ENCODE measurements at places on chromosomes 6 and 20.

DNA sequence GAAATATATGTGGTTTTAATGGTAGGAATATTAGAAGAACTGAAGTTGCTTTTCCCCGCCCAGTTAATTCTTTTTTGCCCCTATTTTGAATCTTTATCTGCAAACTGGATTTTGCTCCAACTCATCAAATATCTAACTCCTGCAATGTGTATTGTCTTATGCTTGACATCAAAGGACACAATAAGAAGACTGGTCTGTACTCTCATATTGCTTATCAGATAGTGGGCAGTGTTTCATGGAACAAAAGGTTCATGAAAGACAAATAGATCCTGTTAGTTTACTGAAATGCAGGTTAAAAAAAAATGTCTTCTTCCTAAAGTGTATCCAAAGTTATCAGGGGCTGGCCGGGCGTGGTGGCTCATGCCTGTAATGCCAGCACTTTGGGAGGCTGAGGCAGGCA lies 27.7 kb upstream of the GTF3C6 start:
- DNase-seq, result no peak

- DNase-seq, result no peak
Measured at GRCh38 chr6:26225848-26226578, 138.8 kb downstream of the HFE start.

DNA sequence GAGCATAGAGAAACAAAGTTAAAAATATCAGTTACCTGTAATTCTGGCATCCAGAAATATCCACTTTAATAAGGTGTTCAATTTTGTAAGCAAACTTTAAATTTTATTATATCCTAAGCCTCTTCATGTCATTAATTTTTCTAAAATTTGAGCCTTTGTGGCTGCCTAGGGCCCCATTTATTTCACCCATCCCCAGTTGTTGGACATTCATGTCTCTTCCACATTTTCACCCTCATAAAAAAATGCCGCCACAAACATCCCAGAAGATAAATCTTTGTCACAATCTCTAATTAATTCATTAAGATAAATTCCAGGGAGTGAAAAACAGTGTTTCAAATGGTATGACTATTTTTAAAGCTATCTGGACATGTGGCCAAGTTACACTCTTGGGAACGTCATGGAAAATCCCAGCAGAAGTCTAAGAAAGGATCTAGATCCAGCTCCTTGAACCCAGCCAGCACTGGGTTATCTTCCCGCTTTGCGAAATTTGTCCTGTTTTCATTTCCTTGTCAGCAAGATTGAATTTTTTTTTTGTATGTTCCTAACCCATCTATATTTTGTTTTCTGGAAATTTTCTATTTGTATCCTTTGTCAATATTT lies 97.2 kb downstream of the TMEM242 start:
- DNase-seq, result no peak

GRCh38 chr6:67558985-67559384 lies 1076.1 kb upstream of the ADGRB3 start:
- DNase-seq, result no peak

DNA sequence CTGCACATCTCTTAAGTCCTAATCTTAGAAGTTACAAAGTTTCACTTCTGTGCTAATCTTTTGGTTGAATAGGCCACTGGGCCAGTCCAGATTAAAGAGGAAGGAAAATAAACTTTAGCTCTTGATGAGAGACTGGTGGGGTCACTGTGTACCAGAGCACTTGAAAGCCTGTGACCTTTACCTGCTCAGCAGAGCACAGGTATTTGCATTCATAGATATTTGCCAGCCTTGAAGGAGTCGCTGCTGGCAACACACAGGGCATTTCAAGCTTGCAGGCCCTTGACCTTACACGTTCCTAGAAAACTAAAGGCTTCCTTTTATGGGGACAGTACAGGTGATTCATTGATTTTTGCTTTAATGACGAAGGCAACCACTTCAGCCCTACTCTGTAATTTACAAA lies 108.4 kb upstream of the SLC22A23 start:
- DNase-seq, result no peak

GRCh38 chr6:97850458-97851212 lies 567.6 kb upstream of the MMS22L start:
- DNase-seq, result no peak

- no peak for DNase-seq
Measured at GRCh38 chr6:19024737-19025136, 637.6 kb downstream of the RNF144B start.

GRCh38 chr6:76862936-76863335 lies 600.4 kb downstream of the HTR1B start:
- DNase-seq, result no peak

GRCh38 chr6:35737413-35738211 lies 780 bp downstream of the ARMC12 start:
- peak; percentile 51 for DNase-seq

- no peak for DNase-seq
Measured at GRCh38 chr6:57822896-57823358, 505.5 kb downstream of the PRIM2 start.

DNA sequence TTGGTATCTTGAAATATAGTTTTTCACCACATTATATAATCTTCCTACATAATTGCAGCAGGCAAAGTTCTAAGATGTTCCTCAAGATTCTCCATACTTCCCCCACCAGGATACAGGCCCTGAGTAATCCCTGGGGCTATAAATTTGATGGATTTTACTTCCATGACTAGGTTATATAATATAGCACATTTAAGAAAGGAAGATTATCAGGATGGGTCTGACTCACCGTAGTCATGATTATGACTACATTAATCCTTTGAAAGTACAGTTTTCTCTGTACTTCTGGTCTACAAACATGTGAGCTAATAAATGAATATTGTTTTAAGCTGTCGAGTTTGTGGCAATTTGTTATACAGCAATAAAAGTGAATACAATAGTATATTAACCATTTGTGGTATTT lies 122.5 kb downstream of the MACROD2 start:
- no peak for DNase-seq

GRCh38 chr20:23094213-23094896 lies 8.2 kb upstream of the CD93 start:
- no peak for DNase-seq

GRCh38 chr20:444862-445426 lies 17.4 kb downstream of the TBC1D20 start:
- DNase-seq, result no peak

- no peak for DNase-seq
Measured at GRCh38 chr6:69232496-69232895, 564.3 kb downstream of the LMBRD1 start.

GRCh38 chr6:120873125-120873865 lies 461.0 kb downstream of the TBC1D32 start:
- no peak for DNase-seq

GRCh38 chr20:45626540-45626939 lies 3.0 kb upstream of the WFDC10A start:
- DNase-seq, result no peak

DNA sequence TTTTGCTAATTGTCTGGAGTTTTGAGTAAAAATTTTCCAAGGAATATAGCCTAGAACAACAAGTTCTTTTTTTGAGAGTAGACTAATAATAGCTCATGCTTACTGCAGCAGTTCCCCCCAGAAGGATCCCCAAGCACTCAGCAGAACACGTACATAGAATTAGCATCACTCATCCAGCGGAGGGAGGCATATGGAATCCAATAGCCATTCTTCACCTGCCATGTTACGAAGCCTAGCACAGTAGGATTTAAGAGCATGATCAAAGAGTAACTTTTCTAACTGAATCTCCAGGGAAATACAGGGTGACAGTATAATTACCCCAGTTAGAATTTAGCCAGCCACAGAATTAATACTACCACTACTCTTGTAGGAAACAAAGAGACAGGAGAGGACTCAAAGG lies 511.7 kb upstream of the NOX3 start:
- DNase-seq, result no peak

GRCh38 chr6:110170081-110170480 lies 9.4 kb downstream of the WASF1 start:
- DNase-seq, result no peak

- no peak for DNase-seq
Measured at GRCh38 chr6:159766906-159767305, 5.1 kb downstream of the ACAT2 start.

DNA sequence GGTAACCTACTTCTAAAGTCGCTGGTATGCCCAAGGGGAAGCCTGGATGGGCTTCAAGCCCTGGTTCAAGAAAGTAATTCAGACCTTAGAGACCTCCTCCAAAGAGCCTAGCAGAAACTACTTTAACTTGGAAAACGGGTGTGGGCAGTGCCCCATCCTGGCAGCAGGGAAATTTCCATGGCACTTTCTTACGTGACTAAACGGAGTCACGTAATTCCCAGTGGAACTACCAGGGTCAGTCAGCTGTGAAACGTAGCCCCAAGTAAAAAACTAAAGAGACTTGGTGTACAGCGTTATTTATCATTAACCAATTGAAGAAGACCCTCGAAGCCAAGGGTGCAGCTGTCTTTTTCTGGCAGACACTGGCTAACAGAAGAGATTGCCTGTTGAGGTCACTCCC lies 114.0 kb downstream of the RCAN2 start:
- no peak for DNase-seq

GRCh38 chr6:35056952-35057351 lies 84.2 kb downstream of the TCP11 start:
- DNase-seq, result no peak

DNA sequence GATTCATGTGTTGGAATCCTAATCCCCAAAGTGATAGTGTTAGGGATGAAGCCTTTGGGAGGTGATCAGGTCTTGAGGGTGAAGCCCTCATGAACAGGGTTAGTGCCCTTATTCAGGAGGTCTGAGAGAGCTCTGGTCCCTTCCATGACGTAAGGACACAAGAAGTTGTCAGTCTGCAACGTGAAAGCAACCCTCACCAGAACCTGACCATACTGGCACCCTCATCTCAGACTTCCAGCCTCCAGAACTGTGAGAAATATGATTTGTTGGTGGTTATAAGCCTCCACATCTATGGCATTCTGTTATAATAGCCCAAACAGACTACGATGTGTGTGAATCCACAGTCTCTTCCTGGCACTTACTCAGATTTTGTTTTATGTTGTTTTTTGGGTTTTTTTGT lies 90.7 kb downstream of the TRERF1 start:
- DNase-seq, result no peak

DNA sequence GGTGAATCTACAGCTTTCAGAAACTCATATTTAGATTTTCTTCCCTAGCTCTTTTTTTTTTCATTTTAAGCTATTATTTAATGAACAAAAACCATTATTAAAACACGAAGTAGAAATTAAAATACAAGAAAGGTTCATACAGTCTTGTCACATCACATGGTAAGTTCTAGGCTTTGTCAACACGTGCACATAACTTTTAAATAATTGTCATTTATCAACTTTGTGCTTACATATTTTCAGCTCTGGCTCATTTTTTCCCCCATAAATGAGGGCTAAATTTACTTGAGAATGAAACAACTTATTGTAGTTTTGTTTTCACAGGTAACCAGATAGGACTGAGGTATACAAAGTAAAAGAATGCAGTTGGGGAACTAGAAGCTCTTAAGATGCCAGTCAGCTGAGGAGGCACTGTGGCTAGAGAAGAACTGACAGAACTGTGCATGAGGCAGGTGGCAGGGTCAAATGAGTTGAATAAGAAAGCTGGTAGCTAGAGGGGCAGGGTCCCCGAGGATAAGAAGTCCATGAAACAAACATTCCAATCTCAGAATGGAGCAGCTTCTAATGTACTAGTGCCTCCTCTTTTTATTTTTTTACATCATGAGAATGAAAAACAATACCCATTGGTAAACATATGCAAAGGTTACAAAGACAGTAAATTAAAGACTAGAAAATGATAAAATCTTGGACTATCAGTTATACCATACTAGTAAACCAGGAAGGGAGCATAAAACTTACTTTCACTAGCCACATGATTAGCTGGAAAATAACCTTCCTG lies 141.5 kb downstream of the MYB start:
- DNase-seq, result no peak

DNA sequence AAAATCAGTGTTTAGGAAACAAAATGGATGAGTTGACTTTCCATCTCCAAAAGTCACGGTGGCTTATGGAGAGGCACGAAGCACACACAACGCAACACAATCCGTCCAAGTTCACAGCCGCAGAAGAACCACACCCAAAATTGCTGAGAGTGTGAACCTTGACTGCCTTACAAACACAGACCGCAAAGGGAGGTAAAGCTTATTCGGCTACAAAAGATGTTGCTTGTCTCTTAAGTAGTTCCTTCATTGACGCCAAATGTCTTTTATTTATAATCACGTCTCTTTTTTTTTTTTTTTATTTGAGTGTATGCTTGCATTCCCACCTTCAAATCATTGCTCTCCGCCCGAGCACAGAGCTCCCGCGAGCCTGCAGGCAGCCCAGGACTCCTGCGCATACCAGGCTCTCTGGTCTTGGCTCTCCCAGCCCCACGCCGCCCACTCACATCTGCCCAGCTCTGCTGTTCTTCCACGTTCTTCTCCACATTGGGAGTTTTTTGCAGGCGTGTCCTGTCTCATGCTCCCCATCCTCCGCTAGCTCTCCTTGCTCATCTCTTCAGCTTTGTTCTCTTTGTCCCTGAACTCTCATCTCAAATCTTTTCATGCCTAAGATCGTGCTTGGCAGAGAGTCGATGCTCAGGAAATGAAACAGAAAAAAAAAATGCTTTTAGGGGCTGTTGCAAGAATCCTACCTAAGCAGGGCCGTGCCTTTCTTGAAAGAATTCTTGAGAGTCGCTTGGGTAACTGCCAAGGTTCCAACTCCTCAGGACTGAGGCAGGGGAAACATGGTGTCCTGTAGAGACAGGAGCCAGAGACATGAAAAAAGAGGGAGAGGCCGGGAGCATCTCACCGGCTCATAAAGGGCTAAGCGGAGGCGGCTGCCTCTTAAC lies 25.8 kb downstream of the LY86 start:
- no peak for DNase-seq

DNA sequence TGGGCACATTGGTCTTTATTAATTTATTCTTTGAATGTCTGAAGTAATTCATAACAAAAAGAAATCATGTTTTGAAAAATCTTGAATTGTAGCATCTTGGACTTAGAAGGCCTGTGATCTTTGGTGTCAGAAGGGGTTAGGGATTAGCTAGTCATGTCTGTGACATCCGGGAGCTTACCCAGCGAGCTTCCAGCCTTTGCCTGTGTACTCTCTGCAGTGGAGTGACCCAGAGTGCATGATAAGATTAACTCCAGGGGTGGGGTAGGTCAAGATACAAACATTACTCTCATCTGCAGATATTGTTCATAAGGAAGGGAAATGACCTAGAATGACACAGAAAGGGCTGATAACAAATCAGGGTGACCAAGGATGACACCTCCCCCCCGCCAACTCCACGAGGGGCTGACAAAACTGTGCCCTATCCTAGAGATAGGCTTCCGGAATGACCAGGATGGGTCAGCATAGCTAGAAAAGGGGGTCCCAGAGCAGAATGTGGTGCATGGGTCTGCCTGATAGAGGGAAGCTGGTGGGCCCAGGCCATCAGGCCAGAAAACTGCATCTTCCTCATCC lies 56.6 kb upstream of the BLCAP start:
- DNase-seq, result no peak

Data from GM12891 (cell line).